ENCODE measurements at places on chromosomes 11 and 22. TPM values are rescaled to one million over a fixed set of nuclear protein-coding genes. Genes with fewer than 3 reads are reported as not detected.

Gene TSSK2
- total RNA-seq, result not detected

Gene OR56A1
- total RNA-seq, result not detected

Gene TMA7B
- not detected for total RNA-seq

Gene PPARA
- 10.8 TPM for total RNA-seq

Gene CHST1
- 0.37 TPM for total RNA-seq

Gene SULT4A1
- total RNA-seq, result 0.09 TPM

Gene SCGB1C1
- not detected for total RNA-seq

Gene ZFTA
- total RNA-seq, result 10.2 TPM
